ENCODE measurements at places on chromosomes 7 and 10.

DNA sequence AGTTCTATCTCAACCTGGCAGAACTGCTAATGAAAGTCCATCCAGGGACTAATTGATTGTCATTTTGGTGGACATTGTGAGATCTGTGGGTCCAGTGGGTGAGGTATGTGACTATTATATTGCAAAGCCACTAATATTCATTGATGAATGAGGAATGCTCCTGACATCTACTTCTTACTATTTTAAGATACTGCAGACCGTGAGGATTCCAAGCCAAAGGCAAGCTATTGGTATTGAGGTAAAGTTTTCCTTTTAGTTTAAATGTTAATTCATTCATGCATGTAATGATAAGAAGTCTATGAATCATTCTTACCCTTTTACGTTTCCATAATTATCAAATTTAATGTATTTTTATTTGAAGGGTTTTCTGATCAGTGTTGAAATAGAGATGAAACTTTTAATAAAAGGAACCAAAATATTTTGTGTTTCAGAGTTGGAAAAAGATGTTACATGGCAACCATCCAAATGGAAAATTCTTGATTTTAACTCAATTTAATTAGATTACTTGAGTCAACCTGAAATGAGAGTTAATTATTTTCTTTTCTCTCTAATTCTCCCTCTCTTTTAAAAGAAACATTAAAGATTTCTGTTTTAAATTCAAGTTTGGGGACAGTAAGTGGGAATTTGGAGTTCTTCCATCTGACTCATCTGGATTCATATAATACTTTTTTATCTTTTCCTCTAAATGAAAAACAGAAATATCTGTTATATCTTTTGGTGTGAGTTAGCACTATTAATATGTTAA lies 39.6 kb downstream of the NUP205 start:
- no peak for DNase-seq

DNA sequence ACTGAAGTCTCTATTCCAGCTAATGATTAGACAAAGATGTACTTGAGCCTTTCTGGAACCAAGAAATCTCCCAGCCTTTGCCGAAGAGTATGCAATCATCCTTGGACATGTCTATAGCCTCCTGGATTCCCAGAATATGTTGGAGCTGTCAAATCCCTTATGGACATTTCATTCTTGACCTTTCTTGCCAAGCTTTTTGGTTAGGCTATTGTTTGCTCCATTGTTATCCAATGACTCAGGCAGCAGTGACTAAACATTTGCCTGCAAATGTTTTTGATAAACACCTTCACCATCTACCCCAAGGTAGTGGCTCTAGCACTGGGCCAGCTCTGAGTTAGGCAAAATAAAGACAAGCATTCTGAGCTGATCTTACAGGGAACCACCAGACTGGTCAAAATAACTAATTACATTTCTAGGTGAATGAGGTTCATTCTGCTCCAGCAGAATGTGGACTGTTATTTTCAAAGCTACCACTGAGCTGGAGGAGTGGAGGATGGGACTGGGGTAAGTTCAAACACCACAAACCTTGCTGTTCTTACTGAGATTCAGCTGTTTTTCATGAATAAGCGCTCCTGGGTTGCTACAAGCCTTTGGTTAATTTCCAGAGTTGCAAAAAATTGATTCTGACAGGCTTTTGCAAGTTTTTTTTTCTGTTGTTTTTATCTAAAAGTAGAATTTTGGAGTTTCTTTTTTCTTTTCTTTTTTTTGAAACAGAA lies 81.0 kb downstream of the TMEM270 start:
- no peak for DNase-seq

DNA sequence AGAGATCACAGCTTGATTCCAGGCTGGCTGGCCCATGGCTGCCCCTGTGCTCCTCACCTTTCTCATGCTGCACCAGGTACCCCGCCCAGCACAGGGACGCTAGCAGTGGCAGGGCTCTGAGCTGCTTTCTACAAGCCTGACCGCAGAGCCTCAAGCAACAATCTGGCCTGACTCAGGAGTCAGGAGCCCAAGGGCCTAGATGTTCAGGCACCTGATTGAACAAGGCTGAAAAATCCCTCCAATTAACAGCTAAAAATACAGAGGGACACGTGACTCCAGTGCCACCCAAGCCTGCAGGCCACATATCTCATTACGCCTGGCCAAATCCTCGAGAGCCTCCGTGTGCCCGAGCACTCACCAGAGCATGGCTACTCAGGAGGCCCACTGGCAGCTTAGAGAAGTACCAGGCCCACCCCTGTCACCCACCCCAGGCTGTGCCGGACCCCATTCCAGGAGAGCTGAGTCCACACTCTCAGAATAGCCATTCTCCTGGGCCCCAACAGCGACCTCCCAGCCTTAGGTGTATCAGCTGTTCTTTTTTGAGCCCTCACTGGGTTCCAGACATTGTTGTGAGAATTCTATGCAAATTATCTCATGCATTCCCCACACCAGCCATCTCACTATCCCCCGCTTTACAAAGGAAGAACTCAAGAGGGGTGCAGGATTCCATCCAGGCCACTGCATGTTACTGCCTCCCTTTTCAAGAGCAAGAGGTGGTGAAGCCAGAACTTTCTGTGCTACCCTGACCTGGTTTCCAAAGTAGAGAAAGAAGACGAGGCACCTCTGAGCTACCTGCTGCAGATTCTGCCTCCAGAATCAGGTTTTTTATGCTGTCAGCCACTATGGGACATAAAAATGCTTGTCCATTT lies 98.3 kb downstream of the COL13A1 start:
- no peak for DNase-seq

GRCh38 chr10:118407777-118408176 lies 65.7 kb upstream of the FAM204A start:
- no peak for DNase-seq

DNA sequence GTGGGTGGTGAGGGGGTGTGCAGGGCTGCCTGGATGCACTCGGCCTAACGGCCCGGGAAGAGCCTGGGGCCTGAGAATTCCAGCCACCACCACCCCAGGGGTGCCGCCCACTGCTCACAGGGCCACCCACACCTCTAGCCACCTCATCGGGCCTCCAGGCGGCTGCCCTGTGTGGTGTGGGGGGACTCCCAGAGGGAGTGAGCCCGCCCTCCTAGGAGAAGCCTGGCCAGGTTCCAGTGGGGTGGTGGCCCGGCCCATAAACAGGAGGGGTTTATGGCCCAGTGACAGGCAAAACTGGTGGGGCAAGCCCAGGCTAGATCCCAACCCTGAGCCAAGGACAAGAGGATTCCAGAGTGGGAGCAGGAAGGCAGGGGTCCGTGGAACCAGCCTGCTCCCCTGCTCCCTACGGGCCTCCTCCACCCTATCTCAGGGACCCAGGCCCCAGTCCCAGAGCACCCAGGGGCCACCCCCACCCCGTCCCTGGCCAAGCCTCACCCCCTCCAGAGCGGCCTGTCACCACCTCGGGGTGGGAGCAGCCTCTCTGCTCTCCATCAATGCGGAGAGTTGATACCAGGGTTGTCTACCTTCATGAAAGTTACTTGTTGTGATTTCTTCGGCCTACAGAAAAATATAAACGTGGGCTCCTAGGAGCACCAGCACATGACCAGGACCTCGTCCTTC lies 20.2 kb upstream of the PDGFA start:
- DNase-seq, result no peak

DNA sequence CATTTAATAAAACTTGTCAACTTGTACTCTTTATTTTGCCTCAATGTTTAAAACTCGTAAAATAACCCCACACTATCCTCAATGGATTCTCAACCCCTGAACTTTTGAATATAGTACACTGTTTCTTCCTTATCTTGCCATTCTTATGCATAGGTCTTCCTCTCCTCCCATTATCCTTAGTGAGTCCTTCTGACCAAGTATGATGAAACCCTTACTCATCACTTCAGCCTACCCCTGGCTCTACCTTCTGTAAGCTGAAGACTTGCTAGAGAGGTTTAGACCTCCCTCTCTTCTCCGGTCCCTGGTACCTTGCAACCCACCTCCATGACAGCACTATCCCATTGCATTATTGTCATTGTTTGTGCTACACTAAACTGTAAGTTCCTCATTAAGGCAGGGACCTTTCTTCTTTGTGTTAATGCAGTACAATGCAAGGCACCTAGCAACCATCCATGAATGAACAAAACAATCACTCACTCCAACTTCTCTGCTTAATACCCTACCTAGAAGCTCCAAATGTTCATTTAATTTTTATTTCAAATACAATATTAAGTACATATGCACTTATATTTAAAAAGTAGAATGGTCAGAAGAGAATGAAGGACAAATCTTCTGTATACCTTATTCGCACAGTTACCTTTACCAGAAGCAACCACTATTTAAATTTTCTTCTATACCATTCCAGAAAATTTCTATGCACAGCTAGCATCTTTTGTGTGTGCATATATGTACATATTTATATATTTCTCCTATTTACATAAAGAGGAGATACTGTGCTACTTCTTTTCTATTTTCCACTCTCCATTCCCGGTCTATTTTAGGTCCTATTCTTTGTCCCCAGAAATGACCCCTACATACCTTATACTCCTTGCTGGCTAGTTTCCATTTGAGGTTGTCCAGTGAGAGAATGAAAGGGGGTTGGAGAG lies 77.5 kb downstream of the SLC16A9 start:
- DNase-seq, result no peak

DNA sequence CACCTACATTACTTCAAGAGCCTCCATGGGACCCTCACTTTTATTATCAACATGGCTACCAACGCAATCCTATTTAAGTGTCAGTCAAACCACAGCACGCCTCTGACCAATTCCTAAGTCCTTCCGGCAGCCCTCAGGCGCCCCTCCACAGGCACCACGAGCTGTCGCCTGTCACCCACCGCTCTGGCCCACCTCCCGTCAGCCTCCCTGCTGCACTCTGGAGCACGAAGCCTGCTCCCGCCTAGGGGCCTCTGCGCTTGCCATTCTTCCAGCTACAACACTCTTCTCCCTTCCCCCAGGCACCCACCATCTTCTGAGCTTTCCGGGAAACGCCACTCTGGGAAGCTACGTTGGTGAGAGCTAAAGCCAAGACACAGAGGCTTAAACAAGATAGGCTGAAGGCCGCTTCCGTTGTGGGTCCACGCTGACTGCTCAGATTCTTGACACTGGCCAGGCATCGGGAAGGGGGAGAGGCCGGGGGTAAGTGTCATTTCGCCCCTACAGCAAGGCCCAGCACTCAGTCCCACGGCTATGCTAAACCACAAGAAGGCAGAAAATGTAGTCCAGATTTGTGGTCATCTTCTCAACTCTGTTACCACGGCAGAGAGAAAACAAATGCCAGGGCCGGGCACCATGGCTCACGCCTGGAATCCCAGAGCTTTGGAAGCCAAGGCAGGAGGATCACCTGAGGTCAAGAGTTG lies 56.7 kb downstream of the GNA12 start:
- DNase-seq, result no peak

GRCh38 chr7:52107355-52107754 lies 790.7 kb upstream of the COBL start:
- DNase-seq, result no peak

GRCh38 chr10:45374350-45375052 lies 485 bp downstream of the ALOX5 start:
- DNase-seq, result no peak

DNA sequence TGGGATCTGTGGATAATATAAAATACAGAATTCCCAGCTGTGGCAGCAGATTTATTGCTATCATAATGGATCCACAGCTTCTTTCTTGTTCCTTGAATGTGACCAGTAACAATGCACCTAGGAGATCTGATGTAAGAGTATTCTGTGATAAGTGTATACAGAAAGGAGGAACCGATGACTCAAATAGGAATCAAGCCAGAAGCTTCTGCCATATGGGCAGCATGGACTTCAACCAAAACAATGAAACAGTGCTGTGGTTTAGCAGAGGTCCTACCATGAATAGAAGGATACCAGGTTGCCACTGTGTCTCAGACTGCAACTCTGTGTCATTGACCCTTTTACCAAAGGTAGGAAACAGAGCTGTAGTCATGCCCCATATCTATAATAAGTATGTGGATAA lies 81.8 kb downstream of the PTPRZ1 start:
- no peak for DNase-seq

GRCh38 chr10:101644002-101644401 lies 51.0 kb downstream of the FBXW4 start:
- no peak for DNase-seq

DNA sequence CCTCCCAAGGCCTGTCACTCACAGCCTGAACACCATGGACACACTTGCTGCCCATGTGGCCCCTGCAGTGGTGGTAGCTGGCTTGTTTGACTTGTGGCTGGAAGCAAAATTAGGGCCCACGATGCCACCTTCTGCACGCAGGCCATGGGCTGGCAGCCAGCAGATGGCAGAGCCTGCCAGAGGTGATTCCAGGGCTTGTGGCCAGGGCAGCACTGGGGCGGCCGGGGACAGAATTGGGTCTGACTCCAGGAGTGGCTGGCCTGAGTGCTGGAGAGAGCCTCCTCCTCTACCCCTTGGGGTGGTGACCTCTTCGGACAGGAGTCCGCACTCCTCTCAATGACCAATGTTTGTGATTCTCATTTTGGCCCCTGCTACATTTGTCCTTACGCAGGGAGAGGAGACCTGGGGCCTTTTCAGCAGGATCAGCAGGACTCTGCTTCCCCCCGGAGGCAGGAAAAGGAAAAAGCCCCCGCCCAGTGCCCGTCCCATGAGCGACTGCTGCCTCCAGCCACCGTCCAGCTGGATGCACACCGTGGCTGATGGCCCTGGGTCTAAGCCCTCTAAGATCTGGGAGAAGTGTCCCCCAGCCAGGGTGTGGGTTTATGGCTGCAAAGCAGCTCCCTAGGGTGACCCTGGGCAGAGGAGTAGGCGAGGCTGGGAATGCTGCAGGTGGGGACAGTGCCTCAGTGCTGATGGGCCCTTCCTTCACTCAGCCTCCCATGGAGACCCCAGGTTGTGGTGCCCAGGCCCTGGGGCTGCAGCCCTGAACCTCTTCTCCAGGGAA lies 26.5 kb downstream of the DNAJB12 start:
- DNase-seq, result peak; percentile 52

- DNase-seq, result no peak
Observed at GRCh38 chr7:7688956-7689355, 29.5 kb downstream of the RPA3 start.

DNA sequence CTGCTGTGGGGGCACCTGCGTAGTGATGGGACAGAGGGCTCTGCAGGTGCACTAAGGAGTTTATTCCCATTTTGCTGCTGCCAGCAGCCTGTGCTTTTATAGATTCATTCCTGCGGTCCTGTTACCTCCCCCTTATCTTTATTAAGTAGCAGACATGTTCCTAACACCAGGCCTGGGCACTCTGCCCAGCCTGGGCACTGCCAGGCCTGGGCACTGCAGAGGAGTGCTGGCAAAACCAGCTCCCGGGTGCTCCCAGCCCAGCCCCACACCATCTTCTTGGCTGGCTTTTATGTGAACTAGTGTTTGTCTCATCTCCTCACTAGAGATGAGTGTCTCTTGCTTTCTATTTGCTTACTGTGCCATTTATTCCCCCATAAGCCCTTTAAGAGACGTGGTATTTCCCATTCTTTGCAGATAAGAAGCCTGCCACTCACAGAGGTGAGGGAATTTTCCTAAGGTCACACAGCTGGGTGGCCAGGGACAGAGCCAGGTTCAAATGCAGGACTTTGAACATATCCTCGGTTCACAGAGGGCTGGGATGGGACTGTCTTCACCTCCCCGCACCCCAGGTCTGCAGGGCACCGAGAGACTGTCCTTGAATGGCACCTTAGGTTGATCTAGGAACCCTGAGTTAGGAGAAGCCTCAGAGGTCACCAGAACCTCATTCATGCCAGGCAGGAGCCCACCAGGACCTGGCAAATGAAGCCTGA lies 14.6 kb upstream of the DRGX start:
- DNase-seq, result no peak

GRCh38 chr10:77357611-77358310 lies 279.8 kb downstream of the KCNMA1 start:
- DNase-seq, result no peak

- DNase-seq, result no peak
Observed at GRCh38 chr10:49543604-49544003, 4.7 kb upstream of the ERCC6 start.
